ENCODE measurements at places on chromosomes 4 and X.

DNA sequence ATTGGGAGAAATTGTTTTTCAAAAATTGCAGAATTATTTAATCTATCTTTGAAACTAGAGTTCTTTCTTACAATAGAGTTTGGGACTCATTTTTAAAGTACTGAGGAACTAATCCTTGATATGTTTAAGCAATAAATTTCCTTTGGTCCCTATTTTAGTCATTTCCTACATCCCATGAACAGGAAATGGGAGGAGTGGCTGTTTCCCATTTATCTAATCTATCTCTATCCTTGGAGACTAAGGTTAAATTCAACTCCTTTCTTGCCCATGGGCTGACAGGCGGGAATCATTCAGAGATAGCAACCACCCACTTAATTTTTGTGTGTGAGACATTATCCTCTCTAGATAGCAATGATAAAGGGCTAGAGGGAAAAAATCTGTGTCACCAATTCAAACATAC, 131.6 kb upstream of the EMCN start:
- DNase-seq = no peak

- DNase-seq = no peak
These were observed 90.1 kb downstream of the WFS1 start for GRCh38 chr4:6359536-6360308.

GRCh38 chr4:3197366-3198105, 51.4 kb upstream of the MSANTD1 start:
- no peak for DNase-seq

DNA sequence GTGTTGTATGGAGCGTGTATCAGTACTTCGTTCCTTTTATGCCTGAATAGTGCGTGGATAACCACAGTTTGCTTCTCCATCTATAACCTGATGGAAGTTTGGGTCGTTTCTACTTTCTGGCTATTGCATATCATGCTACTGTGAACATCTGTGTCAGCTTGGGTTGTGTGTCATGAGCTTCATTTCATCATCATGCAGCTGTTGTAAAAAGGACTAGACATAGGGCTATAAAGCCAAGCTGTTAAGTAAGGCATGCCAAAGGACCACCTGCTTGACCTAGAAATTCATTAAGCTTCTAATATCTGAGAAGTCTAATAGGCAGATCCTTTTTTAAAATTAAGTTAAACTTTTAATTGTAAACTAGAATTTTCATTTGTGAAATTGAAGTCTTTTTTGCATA, 18.4 kb downstream of the SMS start:
- DNase-seq = no peak

DNA sequence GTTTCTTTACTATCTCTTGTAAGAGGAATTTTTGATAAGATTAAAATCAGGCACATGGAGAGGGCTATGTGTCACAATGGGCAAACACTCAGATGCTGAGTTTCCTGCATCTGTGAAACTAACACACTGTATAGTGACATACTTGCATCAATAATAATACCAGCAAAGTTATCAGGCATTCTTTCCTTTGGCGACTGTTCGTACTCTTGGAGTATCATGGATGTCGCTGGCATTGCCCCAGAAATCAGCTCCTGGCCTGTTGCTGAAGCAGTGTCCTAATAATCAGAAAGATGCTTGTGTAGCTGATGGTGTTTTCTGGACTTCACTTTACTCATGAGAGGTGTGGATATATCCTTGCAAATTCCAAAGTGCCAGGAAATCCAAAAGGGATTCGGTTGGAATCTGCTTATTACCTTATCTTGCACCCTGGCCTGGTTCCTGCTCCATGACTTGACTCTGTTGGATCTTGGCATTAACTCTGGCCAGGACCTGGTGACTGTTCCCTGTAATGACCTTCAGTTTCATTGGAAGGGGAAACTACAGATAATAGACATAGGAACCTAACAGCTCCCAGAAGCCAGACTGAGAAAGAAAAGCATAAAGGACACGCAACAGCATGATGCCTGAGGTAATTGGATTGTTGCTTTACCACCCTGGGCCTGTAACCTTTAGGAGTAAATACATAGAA, 762.5 kb upstream of the GRIA3 start:
- DNase-seq = no peak

GRCh38 chrX:65407157-65407626, 127.4 kb downstream of the LAS1L start:
- no peak for DNase-seq
